ENCODE measurements at places on chromosomes 1 and 21.

GRCh38 chr21:15809065-15809464 lies 79.3 kb downstream of the USP25 start:
- DNase-seq = no peak

- no peak for DNase-seq
Measured at GRCh38 chr1:181583598-181583997, 100.3 kb downstream of the CACNA1E start.

DNA sequence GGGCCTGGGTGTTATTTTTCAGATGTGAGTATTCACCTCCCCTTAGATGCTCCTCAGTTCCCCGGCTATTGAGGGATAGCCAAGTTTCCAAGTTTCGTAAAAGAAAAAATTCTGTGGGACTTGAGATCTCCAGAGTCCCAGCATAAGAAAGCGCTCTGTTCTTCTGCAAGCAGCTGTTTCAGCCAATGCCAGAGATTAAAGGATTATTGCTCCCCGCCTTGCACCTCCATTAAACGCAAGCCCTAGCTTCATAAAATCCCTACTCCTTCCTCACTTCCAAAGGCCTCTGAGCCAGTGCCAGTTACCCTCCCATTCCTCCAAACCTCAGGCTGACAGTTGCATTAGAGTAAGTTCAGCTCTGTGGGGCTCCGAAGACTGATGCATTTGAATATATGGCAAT lies 56.4 kb downstream of the CHIA start:
- no peak for DNase-seq

GRCh38 chr1:6999826-7000225 lies 214.6 kb downstream of the CAMTA1 start:
- DNase-seq = no peak

DNA sequence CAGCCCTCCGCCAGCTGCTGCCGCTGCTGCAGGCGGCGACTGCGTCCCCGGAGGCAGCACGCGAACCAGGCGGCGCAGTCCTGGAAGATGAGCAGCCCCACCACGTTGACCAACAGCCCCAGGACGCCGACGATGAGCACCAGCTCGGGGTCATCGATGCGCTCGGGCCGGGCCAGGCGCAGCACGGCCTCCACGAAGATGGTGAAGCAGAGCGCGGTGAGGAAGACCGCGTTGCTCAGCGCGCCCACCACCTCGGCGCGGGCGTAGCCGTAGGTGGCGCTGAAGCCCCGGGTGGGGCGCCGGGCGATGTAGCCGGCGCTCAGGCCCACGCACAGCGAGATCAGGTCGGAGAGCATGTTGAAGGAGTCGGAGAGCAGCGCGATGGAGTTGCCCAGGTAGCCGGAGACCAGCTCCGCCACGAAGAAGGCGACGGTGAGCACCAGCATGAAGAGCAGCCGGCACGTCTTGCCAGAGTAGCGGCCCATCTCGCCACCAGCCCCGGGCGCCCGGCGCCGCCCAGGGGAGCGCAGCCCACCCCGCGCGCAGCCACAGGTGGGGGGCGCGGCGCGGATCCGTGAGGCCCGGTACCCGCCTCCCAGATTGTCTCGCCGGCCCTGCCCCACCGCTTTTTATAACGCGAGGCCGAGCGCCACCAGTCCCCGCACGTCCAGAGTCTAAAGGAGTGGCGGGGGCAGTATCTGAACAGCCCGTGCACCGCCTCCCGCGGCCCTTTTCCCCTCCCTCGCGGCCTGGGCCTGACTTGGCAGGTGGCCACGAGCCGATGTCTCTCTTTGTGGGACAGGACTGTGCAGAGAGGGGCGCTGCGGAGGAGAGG lies at the start of gene SLC30A10:
Gene SLC30A10, minus strand, starts transcription at position 602 of the 835 bp plus-strand sequence. Its CDS starts 117 bp downstream, at position 485.
- DNase-seq = no peak

DNA sequence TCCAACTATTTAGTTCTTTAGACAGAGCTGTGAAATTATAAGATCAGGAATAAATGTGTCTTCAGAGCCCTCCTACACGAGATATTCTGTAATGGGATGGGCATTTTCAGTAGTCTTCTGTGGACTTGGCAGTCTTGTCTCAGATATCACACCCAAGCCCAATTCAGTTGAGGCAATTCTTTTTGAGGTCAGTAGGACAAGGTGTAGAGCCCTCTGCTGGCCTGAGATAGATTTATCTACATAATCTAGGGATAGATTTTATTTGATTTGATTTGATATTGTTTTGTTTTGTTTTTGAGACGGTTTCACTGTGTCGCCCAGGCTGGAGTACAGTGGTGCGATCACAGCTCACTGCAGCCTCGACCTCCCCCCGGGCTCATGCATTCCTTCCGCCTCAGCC lies 77.5 kb downstream of the FMN2 start:
- no peak for DNase-seq

- no peak for DNase-seq
Measured at GRCh38 chr1:243320224-243320623, 64.4 kb downstream of the SDCCAG8 start.

DNA sequence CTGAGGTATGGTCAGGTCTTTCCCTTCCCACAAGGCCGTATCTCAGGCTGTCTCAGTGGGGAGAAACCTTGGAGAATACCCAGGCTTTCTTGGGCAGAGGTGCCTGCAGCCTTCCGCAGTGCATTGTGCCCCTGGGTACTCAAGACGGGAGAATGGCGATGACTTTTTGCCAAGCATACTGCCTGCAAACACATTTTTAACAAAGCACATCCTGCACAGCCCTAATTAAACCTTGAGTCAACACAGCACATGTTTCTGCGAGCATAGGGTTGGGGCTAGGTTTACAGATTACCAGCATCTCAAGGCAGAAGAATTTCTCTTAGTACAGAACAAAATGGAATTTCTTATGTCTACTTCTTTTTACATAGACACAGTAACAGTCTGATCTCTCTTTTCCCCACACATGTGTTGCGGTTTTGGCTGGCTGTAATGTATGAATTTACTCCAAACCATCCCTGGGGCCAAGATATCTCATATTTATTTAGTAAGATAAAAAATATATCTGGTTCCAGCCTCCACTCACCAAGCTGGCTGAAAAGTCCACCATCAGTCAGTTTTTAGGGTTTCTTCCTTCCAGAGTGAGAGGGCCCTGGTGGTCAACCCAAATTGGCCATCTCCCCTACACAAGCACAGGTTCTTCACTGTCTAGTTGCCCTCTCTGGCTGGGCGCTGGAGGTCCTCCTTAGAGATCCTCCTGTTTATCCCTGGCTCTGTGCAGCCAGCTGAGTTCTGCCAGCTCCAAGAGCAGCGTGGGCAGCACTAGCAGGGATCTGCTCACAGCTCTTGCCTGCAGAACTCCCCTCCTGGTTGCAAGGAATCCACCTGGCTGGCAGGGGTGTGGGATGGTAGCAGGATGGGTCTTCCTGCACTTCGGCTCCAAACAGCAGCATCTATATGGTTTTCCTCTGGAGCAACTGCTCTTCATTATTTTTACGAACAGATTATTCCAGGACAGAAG lies 2.6 kb downstream of the FAAH start:
- no peak for DNase-seq

GRCh38 chr1:156357977-156358376 lies 11.0 kb upstream of the RHBG start:
- no peak for DNase-seq

DNA sequence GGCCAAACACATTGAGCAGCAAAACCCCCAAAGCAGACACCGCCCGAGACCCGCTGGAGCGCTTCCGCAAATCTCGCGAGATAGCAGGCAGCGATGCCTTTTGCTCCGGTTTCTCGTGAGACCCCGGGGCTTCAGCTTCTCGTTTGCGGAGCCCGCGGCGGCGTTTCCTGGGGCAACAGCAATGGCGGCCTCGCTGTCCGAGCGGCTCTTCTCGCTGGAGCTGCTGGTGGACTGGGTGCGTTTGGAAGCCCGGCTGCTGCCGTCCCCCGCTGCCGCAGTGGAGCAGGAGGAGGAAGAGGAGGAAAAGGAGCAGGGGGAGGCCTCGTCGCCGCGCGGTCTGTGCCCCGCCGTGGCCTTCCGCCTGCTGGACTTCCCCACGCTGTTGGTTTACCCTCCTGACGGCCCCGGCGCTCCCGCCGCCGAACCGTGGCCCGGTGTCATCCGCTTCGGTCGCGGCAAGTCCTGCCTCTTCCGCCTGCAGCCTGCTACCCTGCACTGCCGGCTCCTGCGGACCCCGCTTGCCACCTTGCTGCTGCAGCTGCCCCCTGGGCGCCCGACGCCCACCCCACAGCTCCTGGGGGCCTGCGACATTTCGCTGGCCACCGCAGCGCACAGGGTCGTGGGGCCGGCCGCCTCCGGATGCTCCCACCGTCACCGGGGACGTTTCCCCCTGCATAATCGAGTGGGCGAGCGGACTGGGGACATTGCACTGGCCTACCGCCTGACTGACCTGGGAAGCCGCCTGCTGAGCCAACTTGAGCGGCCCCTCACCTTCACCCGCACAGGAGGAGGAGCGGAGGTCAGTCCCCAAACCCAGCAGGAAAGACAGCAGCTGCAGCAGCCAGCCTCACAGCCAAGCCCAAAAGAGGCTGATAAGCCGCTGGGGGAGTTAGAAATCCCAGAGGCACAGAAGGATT lies at the start of gene MAP10:
Gene MAP10, plus strand, starts transcription at position 148 of the 917 bp plus-strand sequence. Its CDS starts 34 bp downstream, at position 182.
- peak; percentile 44 for DNase-seq

GRCh38 chr1:222546548-222547259 lies 1.2 kb downstream of the HHIPL2 start:
- no peak for DNase-seq

DNA sequence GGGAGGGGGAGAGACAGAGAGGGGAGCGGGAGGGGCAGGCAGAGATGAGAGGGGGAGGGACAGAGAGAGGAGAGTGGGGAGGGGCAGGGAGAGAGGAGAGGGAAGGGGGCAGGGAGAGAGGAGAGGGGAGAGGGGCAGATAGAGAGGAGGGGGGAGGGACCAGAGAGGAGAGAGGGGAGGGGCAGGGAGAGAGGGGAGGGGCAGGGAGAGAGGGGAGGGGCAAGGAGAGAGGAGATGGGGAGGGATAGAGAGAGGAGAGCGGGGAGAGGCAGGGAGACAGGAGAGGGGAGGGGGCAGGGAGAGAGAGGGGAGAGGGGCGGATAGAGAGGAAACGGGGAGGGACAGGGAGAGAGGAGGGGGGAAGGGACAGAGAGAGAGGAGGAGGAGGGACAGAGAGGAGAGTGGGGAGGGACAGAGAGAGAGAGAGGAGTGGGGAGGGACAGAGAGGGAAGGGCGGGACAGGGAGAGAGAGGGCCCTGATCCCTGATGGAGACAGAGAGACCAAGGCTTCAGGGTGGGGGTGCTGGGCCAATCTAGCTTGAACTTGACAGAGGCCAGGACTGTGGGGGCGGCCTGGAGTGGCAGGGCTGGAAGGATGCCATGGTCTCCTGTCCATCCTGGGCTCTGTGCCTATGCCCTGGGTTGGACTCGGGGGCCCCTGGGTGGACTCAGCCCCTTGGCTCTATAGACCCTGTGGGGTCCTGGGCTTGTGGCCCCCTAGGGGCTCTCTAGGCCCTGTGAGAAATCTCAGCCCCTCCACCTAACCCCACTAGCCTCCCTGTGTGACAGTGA lies 43.6 kb downstream of the DMRTB1 start:
- no peak for DNase-seq

DNA sequence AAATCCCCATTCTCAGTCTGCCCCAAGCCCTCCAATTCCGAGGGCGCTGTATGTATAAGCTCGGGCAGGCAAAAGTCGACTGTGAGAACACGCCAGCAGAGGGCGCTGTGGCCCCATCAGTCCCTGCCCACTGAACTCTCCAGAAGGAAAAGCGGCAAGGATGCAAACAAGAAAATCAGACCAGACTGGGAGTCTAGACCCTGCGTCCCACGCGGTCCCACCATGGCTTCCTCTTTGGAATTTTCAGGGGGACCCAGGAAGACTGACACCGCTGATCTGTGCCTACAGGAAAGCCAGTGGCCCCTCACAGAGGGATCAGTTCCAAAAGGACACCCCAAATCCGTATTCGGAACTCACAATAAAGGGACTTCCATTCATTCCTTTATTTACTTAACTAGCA lies 19.5 kb downstream of the TEX35 start:
- DNase-seq = peak; percentile 49

DNA sequence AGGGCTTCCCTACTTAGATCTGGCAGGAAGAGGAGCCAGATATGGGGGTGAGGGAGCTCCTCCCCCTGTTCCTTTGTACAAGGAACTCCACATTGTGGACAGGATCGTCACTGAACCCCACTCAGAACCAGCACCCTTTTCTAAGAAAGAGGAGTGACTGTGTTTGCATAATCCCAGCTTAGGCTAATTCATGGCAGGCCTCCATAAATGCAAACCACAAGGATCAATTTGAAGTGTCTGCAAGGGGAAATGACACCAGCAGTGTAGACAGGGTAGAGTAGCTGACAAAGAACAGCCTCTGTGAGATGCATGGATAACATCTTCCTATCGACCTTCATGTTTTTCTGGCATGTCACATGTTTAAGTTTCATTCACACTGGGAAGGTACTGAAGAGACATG lies 11.7 kb downstream of the MX1 start:
- no peak for DNase-seq

DNA sequence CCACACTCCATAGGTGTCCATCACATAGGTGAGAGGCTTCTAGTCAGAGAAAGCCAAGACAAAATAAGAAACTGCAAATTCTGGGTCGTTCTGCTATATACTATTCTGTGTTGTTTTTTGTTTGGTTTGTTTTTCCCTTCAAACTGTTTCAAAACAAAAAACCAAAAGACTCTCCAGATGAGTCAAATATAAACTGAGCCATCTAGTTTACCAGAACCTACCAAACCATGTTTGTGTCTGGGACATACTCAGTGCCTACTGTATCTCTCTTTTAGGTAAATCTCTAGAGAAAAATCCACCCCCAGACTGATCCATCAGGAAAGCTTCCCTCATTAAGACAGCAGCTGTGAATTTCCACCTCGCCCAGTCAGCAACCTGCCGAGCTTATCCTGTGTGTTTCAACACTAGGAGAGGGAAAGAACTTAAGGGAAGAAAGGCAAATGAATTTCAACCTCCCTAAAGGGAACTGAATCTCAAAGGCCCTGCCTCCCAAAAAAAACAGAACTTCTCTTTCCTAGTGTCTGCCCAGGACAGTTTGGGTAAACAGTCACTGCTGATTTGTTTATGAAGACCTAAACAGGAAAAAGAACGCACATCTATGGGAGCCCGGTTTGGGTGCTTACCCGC lies 17.2 kb downstream of the PPT1 start:
- DNase-seq = no peak

DNA sequence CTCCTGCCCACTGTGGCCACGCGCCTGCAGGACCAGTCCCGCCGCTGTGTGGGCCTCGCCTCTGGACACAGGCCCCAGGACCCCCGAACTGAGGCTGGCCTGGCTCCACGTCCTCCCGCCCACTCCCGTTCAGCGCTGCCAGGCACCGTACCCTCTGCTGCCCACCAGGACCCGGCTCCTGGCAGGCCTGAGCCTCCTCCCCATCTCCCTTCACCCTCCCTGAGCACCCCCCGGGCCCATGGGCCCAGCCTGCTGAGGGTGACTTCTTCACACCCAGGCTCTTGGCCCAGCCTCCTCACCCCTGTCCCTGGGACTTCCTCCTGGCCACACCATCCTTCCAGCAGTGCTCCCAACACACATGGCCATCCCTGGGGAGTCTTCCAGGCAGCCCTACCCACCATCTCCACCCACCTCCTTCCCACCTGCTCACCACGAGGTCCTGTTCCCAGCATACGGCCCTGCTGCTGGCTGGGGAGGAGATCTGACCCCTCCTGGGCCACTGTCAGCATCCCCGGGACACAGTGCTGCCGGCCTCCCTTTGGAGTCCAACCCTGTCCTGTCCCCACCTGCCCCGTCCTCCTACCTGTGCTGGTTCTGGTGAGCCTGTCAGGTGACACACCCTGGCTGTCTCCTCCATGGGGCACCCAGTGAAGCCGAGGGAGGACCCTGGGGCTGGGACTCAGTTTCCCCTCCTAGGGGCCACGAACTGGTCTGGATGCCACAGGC lies 53.7 kb downstream of the SLX9 start:
- no peak for DNase-seq
